ENCODE measurements at places on chromosomes 5 and 9.

DNA sequence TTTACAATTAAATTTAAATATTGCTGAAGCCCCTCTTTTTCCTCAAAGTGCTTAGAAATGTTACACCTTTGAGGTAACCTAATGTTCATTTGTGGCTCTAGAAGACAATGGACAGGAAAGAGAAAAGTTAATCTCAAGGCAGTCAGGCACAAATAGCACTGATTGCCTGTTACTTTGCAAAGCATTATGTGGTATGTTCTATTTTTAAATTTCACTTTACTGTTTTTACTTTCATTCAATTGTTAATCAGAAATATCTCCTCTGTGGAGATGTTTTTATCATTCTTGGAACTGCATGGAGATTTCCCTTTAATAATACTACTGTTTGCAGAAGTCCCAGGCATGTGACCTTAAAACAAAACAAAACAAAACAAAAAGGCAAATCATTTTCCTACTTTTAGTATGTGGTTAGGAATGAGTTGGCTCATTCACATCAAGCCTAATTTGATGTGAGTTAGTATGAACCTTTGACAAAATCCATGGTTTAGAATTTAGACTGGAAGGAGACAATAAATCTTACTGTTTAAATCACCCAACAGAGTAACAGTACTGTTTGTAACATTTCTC lies 67.5 kb downstream of the CWC27 start:
- no peak for DNase-seq

- no peak for DNase-seq
Measured at GRCh38 chr9:134541097-134541747, 100.4 kb upstream of the COL5A1 start.

DNA sequence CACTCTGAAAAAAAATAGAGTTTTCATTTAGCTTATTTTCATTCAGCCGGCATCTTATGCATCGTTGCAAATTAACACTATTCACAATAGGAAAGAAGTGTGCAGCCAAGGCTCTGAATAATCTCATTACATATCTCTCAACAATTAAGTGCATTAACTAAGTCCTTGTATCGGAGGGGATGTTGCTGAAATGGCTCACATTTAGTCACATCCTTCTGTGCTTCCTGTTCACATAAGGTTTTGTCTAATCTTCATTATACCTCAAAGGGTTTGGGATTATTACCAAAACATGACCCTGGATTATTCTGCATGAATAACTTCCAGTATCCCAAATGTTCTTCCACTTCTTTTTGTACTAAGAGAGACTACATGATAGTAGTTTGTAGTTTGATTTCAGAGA lies 278.0 kb upstream of the GRIA1 start:
- DNase-seq = no peak

DNA sequence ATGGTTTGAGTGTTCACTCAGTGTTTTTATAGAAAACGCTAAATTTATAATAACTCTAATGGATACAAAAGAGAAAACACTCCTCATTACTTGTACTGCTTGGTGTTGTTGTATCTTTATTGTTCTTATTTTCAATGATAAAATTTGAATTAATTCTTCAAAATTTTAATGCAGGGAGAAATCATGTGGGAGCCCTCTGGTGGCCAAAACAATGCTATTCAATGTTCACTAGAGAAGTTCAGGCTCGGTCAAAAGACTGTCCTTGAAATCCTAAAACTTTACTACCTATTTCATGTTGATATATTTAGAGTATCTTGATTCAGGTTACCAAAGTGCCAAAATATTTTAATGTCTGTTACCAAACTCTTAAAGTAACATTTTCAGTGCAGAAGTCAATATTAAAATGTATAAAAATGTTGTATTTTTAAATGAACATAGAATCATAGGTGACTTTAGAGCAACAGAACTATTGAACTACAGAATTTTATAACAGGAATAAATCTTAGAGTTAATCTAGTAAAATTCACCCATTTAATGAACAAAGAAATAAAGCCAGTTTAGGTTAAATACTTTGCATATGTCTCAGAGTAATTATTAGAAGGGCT lies 1259.8 kb downstream of the PTPRD start:
- peak; percentile 28 for DNase-seq

DNA sequence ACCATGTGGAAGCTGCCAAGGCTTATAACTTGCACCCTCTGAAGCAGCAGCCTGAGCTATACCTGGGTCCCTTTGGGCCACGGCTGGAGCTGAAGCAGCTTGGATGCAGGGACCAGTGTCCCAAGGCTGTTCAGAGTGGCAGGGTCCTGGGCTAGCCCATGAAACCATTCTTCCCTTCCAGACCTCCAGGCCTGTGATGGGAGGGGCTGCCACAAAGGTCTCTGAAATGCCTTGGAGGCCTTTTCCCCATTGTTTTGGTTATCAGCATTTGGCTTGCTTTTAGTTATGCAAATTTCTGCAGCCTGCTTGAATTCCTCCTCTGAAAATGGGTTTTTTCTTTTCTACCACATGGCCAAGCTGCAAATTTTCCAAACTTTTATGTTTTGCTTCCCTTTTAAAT lies 433.7 kb upstream of the ACO1 start:
- DNase-seq = no peak

- DNase-seq = no peak
Measured at GRCh38 chr9:15513335-15513734, 2.6 kb upstream of the PSIP1 start.

DNA sequence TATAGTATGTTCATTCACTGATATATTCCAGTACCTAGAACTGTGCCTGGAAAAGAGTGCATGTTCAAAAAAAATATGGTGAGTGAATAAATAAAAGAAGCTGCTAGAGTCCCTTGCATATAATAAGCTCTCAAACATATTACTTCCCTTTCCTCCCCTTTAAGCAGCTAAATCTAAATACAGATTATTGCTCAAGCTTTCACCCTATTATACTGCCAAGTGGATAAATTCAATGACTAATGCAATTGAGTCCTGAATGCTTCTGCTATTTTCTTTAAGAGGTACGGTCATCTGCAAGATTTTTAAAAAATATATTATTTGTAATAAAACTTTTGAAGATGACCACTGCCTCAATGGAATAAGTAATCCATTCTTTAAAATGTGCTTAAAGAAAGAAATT lies 248.4 kb downstream of the PLK2 start:
- DNase-seq = no peak

GRCh38 chr5:104412649-104413240 lies 850.2 kb upstream of the NUDT12 start:
- peak; percentile 8 for DNase-seq

DNA sequence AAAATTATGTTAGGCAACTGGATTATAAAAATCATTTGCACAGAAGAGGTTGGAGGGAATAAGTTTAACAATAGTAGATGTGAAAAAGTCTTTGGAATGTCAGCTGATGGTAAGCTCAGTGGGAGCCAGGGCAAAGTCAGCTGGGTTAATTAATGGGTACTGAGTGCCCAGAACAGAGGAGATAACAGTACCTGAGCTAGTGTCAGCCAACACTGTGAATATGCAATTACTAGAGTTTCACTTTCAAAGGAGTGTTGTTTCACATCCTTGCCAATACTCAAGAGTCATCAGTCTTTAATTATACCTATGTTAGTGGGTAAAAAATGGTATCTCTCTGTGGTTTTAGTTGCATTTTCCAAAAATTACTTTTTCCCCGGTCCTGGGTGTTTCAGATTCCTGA lies 135.1 kb downstream of the KIF4B start:
- no peak for DNase-seq

GRCh38 chr5:1156754-1157460 lies 44.5 kb upstream of the SLC6A19 start:
- DNase-seq = no peak

- no peak for DNase-seq
Measured at GRCh38 chr9:128021098-128021497, 40.3 kb upstream of the EEIG1 start.

GRCh38 chr9:130576176-130576575 lies 3.2 kb upstream of the FUBP3 start:
- DNase-seq = no peak
